NCI-H1092 treated with DMSO at 0.1 percent for 48 hours (cell line): ENCODE measurements at places on chromosomes 16 and 17.

DNA sequence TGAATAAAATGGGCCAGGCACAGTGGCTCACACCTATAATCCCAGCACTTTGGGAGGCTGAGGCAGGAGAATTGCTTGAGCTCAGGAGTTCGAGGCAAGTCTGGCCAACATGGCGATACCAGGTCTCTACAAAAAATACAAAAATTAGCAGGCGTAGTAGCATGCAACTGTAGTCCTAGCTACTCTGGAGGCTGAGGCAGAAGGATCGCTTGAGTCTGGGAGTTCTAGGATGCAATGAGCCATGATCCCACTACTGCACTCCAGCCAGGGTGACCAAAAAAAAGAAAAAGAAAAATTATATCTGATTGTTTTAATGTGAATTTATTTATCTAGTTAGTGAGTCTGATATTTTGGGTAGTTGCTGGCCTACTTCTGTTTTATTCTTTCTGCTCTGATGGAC is 7.0 kb downstream of the IL34 start:
- DNase-seq = no peak

GRCh38 chr16:17832738-17833137 is 362.0 kb upstream of the XYLT1 start:
- DNase-seq = no peak

DNA sequence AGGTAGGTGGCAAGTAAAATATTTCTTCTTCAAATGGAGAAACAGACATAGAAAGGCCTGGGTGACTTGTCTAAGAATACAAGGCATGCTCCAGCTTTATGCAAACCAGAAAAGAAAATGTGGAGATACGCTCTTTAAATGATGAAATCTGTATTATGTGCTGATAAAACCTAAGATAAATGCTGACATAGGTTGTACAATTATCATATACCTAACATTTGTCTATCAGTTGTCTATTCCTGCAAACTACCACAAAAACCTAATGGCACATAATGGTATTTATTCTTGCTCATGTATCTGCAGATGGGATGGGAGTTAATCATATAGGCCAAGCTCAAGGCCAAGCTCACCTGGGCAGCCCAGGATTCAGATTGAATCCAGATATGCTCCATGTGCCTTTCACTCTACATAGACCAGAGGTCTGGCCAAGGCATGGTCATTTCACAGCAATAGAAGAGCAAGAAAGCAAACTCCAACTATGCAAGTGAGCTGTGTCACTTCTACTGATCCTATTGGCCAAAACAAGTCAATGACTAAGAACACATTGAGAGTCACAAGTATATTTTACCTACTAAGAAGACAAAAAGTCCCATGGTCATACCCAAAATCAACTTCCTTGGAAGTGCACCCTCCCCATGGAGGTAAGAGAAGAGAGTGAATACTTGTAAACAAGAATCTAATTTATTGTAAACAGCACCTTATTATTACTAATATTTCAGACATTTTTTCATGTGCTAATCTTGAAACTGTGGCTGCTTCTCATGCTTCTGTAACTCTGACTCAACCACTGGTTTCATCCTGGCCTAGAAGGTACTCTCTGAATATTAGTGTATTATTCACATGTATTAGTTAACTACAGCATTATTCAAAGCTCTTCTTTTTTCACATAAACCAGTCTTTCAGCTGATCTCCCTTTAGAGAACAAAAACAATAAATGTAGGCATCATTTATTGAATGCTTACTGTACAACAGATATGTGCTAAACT is 270.7 kb upstream of the SOX9 start:
- no peak for DNase-seq

- DNase-seq = no peak
These were observed 267.5 kb downstream of the SEC14L1 start for GRCh38 chr17:77408284-77408683.

GRCh38 chr17:21039839-21040575 is 2.8 kb downstream of the USP22 start:
- DNase-seq = peak; percentile 27

DNA sequence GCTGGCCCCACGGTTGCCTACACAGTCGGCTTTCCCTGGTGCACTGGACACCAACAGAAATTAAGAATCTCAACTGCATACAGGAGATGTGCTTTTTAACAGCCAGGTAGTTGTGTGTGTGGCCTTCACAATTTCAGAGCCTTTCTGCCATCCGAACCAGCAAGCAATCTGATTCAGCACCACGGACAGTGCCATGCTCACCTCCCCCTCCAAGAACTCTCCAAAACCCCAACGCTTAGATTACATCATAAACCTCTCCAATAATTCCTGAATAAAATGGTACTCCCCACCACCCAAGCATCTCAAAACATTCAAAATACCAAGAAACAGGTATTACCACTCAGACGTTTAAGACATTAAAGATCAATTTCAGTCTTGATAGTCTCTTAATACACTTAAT is 31.8 kb downstream of the USP7 start:
- no peak for DNase-seq

DNA sequence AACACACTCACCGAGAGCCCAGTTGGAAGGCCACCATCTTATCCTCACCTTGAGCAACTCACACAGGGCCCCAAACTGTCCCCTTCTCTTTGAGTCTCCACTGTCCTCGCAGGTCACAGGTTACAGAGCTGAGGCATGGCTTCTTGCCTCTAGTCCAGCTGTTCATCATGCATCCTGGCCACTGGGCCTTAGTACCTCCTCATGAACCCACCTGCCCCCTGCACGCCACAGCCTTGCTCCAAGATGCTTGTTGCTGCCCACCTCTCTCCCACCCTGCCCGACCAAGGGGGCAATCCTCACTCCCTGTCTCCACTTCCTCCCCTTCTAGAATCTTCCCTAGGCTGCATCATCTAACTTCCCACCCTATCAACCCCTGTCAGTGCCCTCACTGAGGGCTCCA is 17.1 kb downstream of the CDH5 start:
- no peak for DNase-seq

DNA sequence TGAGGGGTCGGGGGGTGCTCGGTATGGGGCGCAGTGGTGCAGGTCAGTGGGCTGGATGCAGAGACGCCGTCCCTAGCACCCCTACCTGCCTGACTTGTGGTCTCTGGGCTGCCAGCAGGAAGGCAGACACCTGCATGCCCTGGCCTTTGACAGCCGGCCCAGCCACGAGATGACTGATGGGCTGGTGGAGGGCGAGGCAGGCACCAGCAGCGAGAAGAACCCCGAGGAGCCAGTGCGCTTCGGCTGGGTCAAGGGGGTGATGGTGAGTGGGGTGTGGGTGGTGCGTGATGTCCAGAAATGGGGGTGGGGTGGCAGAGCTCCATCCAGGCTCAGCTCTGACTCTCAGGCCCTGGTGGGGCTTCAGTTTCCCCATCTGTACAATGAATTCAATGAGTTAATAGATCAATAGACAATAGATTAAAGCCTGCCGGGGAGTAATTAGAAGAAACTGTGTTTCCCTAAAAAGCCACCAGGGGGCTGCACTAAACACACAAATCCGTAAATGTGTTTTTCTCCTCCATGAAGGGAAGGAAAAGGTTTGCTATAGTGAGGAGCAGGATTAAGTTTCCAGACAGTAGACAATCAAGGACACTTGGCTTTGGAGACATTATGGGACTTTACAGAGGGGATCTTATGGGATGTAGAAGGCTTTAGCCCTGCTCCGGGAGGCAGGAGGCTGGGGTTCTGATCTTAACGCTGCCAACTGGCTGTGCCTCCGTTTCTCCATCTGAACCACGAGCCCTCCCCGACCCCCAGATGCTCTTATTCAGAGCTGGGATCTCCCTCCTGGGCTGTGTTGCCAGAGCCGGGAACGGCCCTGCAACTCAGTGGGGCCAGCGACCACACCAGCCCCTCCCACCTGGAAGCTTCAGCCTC is 2.2 kb downstream of the SLC12A3 start:
- DNase-seq = peak; percentile 33

DNA sequence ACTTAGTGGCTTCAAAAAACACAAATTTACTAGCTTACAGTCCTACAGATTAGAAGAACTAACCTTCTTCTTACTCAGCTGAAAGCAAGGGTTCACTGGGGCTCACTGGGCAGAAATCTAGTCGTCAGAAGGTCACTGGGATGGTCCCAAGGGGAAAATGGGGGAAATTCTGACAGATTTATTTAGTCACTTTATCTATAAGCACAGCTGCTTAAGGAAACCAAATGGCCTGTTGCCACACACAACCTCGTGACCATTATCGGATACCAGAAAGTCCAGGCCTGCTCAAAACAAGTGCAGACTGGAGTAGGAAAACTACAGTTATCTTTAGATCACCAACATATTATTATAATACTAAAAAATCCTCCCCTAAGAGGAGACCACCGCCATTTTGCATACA is 374.6 kb upstream of the ASIC2 start:
- DNase-seq = no peak

- no peak for DNase-seq
These were observed 10.1 kb downstream of the VAC14 start for GRCh38 chr16:70790815-70791214.

DNA sequence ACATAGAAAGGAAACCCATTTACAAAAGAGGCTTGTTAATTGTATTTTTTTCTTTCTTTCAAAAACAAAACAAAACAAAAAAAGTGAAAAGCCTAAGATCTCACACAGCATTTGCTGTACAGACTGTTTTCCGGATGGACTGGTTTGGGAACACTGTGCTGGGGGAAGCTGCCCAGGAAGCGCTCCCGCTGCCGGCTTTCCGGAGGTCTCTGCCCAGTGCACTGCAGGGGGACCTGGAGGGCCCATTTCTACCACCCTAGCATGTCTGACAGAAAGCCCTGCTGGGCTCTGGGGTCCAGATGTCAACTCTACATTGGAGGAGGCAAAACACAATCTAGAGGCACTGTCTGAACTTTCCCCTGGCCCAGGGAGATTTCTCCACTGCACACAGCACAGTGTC is 26.3 kb upstream of the CLEC18B start:
- DNase-seq = no peak

- peak; percentile 2 for DNase-seq
These were observed 4.3 kb downstream of the UBE2G1 start for GRCh38 chr17:4362141-4362540.

GRCh38 chr16:87326151-87326571 is 9.0 kb upstream of the C16orf95 start:
- DNase-seq = no peak

DNA sequence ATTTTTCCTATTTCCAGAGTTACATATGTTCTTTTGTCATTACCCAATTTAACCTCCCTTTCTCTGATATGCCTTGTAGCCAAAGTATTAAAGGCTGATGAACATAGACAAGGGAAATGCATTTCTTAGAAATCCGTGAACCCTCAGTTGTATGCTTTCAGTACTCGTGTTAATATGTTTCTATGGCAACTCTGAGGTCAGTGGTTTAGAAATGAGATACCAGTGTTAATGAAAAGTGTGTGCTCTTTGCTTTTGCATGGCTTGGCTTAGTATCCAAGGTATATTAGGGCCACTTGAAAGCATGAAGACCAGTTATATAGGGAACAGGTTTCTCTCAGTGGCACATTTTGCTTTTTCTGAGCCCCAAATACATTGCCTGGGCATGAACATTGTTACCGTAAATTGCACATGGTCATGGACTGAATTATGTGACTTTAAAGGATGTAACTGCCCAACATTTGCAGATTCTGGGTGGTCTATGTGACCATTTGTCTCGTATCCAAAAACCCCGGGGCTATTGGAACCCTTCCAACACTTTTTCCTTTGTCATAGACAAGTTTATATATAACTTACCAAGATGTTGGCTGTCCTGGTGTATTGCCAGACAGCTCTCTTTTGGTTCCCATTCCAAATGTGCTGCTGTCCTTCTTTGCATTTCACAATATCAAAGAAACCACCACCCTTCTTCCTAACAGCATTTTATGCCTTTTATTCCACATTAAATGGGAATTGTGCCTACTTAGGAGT is 17.5 kb downstream of the ABHD15 start:
- DNase-seq = peak; percentile 50

- no peak for DNase-seq
These were observed 715.1 kb downstream of the CDH11 start for GRCh38 chr16:64406770-64407181.

- DNase-seq = peak; percentile 3
These were observed 4.6 kb downstream of the GAS2L2 start for GRCh38 chr17:35748341-35748841.

DNA sequence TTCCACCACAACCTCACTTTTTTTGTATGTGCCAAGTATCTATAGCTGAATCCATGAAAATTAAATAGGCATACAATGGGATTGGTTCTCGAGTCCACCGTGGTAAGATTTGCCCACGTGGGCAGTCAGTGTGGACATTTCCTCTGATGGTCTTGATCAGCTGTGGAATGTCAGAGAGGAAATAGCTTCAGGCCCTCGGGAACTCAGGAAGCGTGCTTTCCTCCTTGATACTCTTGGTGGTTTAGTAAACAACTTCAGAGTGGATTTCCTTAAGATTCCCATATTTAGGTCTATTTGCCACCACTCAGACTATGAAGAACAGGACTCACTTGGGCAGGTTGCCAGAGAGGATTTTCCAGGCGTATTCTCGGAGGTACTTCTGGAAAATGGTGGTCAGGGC is 152.5 kb downstream of the VPS53 start:
- DNase-seq = no peak

DNA sequence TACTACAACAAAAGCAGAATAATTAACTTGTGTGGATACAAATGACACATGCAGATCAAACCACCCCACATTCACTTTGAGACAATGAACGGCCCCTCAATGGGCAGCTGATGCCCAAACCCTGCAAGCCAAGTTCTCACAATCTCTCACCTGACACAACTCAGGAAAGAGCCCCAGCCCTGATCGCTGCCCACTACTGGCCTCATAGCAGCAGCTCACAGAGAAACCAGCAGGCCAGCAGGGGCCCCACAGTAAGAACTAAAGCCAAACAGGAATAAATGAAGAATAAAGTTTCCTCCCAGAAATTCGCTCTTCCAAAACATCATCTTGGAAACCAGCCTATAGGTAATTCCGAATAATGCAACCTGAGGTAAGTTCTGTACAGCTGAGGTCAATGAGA is 7.7 kb downstream of the AKTIP start:
- DNase-seq = no peak

DNA sequence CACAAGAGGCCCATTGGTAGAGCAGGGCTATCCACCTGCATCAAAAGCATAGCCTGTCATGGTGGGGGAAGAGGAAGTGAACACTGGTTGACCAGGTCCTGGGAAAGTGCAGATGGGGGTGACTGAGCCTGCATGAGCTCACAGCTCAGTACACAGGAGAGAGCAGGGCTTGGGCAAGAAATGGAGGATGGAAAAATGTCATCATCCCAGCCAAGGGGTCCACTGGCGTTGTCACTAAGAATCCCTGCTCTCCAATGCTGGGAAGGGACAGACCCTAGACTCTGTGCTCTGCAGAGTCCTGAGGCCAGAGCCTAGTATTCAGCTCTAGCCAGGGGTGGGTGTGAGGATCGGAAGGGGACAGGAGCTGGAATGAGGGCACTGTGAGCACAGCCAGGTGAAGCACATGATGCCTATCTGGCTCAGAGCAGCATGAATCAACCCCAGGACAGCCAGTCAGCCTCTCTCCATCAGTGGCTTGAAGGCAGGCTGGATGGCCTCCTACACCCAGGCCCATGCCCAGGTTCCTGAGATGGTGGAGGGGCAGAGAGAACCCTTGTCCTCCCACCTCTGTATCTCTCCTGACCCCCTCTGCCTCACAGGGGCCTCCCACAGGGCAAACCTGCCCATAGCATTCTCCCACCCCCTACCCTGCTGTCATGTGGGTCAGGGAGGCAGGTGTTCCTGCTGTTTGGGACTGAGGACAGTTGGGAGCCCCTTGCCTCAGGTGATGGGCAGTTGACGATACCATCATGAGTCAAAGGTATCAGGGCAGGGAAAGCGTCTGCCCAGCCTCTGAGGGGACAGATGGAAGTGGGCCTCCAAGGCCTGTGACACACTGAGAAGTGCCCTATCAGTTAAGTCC is 13.8 kb upstream of the CTCF start:
- DNase-seq = no peak

GRCh38 chr16:70251629-70252354 is at the start of gene EXOSC6:
EXOSC6 (minus strand) TSS chr16:70251940; CDS start chr16:70251900, 40 bp downstream.
- DNase-seq = peak; percentile 92
